ENCODE measurements at places on chromosomes 2 and 18.

DNA sequence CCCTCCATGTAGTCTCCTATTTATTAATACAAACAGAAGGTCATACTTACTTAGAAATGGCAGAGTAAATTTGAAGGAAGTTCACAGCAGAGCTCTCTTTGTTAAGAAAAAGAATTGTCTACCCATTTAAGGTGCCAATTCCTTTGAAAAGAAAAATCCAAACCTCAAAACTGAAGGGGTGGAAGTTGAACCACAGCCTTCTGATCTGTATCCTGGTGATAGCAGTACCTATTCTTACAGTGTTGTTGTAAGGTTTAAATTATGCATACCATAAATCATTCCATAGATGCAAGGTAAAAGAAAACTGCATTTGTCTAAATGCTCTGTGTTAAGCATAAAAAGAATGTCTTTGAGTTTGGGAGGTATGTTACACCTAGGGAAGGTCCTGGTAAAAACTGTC, 47.6 kb downstream of the COBLL1 start:
- no peak for DNase-seq

DNA sequence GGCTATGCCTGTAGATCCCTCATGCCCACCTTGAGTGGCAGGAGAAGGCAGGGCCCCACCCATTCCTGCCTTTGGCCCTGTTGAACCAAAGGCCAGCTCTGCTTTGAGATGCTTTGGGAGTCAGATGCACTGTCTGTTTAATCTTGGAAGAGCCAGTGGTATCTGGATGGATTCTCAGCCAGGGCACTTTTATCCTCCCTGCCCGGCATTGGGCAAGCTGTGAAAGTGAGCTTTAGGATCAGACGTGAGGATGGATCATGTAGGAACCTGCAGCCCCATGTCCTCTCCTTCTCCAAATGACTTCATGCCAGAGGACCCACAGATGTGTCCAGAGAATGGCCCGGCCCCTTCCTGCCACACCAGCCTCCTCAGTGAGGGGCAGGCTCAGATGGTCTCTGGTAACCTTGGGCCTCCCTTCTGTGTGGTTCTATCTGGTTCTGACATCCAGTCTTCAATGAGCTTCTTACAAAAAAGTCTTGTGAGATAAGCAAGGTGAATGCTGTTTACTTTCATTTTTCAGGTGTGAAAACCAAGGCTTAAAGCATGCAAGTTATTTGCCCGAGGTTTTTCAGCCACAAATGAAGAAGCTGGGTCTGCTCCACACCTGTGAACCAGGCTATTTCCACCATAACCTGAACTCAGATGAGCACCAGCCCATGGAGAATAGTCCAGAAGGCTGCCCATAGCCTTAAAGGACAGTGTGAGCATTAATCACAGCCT, 123.8 kb downstream of the KCTD1 start:
- no peak for DNase-seq

GRCh38 chr2:12778369-12778768, 61.6 kb downstream of the TRIB2 start:
- no peak for DNase-seq

DNA sequence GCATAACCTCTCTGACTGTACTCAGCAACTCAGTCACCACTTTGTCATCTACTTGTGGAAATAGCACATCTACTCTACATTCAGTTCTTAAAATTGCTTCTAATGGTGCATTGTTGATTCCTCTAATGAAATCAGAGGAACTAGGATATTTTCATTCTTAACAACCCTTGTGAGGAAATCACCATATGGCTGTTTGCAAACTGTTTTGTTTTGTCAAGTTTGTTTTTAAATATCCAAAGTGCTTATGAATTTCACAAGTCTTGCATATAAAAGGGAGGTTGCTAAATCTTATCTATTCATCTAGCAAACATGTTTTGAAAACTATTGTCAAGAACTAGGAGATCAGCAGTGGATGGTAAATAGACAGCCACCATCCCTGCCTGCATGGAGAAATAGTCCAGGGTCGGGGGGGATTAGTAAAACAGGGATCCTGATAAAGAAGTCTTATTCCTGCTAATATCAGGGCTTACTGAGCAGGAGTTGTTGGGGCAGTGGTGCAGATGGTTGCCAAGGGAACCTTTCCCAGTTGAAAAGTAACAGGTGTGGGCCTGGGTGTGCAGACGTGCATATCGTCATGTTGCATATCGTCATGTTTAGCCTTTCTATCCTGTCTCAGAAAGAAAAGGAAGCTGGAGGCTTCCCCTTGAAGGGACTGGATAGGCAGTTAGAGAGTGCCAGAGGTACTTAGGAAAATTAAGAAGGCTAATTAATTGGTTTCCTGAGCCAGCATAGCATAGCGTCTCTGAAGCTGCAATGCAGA, 7.5 kb upstream of the MYO3B start:
- no peak for DNase-seq

GRCh38 chr2:42353792-42354429, 7.1 kb downstream of the COX7A2L start:
- no peak for DNase-seq

DNA sequence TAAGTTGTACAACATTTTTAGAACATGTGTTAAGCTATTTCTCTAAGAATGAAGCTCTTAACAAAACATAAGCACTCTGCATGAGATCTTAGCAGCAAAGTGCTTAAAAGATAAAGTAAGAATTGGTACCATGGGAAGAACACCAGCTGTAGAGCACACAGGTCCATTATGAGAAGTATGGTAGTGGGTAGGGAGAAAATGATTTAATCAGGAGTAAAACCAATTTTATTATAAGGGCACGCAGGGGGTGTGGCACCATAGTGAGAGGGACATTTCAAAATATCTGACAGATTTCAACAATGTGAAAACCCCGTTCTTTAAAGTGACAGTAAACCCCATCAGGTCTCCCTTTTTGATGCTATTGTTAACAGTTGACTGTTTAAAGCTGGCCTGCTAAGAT, 492.9 kb downstream of the ARHGAP15 start:
- DNase-seq: no peak

- DNase-seq: no peak
These were observed 199.3 kb downstream of the RNF144A start for GRCh38 chr2:7116511-7116910.

DNA sequence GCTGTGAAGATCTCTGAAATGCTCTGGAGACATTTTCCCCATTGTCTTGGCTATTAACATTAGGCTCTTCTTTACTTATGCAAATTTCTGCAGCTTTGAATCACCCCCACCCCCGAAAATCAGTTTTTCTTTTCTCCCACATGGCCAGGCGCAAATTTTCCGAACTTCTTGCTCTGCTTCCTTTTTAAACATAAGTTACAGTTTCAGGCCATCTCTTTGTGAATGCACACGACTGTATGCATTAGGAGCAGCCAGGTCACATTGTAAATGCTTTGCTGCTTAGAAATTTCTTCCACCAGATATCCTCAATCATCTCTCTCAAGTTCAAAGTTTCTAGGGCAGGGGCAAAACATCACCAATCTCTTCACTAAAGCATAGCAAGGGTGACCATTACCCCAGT, 106.8 kb downstream of the PARD3B start:
- DNase-seq: no peak

DNA sequence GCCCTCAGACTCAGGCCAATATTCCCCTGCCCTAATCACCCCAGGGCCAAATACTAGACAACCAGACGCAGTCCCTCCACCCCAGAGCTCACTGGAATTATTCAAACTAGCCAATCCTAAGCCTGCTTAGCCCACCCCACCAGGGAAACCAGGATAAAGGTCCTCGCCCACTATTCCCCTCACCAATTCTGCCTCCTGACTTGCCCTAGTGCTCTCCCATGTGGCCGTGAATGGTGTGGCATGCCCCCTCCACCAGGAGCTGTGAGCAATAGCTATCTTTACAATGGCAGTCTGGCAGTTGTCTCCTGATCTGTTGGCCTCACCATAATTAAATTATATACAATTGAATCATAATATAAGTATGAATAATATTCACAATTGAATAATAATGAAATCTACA, 42.3 kb downstream of the FAM124B start:
- DNase-seq: no peak

DNA sequence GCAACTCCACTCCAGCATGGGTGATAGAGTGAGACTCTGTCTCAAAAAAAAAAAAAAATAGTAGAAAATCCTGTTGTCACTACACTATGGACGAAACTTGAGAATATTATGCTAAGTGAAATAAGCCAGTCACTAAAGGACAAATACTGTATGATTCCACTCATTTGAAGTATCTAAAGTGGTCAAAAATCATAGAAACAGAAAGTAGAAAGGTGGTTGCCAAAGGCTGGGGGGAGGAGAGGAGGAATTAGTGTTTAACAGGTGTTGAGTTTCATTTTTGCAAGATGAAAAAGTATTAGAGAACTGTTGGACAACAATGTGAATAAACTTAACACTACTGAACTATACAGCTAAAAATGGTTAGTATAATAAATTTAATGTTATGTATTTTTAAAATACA, 18.8 kb upstream of the RMP24 start:
- no peak for DNase-seq

DNA sequence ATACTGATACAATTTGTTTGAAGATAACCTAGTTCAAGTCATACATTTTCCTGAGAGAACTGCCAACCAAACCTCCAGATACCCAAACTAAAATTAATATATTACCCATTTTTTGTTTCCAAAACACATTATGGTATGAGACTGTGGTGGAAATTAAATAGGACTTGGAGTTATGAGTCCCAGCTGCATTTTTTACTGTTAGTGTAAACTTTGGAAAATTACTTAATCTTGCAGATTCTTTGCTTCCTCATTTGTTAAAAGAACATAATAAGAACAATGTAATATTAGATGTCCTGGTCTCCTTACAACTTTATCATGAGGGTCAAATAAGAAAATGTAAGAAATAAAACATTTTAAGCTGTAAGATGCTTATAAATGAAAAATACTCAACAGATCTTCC, 98.2 kb upstream of the TRIB2 start:
- DNase-seq: no peak

- no peak for DNase-seq
These were observed 120.3 kb upstream of the NFATC1 start for GRCh38 chr18:79275461-79275860.

- DNase-seq: no peak
These were observed 628 bp downstream of the PPP1R7 start for GRCh38 chr2:241150660-241151530.

DNA sequence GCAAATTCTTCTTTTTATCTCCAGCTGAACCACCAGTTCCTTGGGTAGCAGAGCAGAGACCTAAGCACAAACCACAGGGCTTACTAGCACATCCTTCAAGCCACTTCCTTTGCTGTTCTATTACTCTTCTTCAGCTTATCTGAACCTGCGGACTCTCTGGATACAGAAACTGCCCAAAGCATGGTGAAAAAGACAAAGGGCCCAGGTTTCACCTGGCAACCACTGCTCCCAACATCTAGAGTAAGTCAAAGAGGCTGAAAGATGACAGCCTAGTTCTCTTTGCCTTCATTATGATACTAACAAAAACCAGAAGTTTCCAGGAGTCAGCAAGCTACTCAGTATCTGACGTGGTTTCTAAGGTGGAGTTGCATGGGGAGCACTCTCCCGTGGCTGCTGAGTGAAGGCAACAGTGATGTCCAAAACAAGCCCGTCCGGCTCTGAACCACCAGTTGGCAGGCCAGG, 43.4 kb downstream of the KANSL3 start:
- no peak for DNase-seq

DNA sequence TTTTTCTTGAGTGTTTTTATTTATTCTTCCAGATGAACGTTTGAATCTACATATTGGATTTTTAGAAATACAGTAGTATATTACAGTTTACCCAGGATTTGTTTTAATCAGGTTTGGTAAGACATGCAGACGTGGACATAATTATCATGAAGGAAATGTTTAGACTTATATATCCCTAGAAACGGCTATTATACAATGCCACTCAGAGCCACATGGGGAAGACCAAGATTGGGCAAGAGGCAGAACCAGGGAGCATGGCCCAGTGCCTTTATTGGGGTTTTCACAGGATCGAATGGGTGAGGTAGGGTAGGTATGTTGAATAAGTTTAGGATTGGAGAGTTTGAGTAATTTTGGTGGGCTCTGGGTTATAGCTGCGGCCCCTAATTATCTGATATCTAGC, 212.2 kb downstream of the CAMKMT start:
- DNase-seq: no peak

GRCh38 chr2:120596191-120596811, 139.4 kb upstream of the GLI2 start:
- no peak for DNase-seq

- no peak for DNase-seq
These were observed 747.5 kb upstream of the ZEB2 start for GRCh38 chr2:145267451-145267850.

GRCh38 chr2:99762714-99763113, 272.9 kb upstream of the REV1 start:
- DNase-seq: no peak

DNA sequence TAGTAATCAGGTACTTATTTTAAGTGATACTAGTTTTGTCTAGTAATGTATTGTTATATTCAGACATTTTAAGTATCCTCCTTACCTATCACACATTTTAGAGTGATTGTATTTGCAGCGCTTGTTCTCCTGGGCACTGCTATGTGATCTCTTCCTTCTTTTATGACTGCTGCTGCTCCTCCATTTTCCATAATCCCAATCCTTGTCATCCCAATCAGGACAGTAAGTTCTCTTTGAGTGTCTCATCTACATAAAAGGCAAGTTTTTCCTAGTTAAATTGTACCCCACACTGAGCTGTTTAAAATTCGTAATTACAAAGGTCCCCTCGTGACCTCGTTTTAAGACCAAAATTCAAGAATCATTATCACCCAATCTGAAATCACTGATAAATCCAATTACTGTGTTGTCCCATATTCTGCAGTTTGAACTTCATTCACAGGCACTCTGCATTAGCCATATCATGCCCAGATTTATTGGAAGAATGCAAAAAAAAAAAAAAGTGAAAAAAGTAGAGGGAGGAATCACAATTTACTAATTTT, 2.8 kb downstream of the CLK1 start:
- no peak for DNase-seq

DNA sequence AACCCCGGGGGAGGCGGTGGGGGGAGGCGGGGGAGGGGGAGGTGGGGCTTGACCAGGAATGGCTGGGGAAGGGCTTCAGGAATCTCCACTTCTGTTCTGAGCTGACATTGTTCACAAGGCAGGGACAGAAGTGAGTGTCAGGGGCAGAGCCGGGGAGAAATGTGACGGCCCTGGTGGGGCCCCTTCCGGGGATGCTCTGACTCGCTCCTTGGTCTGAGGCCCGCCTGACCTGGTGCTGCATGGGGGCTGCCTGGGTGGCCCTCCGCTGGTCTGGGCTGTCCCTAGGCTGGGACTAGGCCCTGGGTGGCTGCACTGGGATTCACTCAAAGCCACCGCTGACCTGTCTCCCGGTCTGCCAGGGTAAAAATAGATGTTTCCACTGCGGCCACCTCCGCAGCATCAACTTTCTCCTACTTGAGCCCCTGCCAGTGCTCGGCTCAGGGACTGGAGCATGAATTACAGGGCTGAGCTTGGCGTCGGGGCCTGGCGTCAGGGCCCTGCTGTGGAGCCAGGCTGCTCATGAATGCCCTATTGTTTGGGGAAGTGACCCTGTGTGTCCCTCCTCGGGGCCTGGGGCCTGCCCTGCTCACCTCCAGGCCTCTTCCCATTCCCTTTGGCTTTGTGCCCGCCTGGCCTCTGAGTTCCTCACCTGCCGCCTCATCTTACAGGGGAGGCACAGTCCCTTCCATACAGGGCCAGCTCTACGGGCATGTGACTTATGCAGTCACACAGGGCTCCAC, 247.5 kb downstream of the DYSF start:
- no peak for DNase-seq

- DNase-seq: no peak
These were observed 131.7 kb upstream of the CTAGE1 start for GRCh38 chr18:22549260-22549937.
